ENCODE measurements at places on chromosomes 12 and 14. TPM values are rescaled to one million over a fixed set of nuclear protein-coding genes. Genes with fewer than 3 reads are reported as not detected.

Gene MYRFL
- 2.6 TPM for total RNA-seq

Gene GALNT9
- total RNA-seq = not detected

Gene DIABLO
- total RNA-seq = 45.8 TPM

Gene TCL1B
- not detected for total RNA-seq

Gene C12orf54
- not detected for total RNA-seq

Gene SVOP
- total RNA-seq = not detected

Gene OASL
- 1.4 TPM for total RNA-seq

Gene HOXC4
- total RNA-seq = 9.7 TPM

Gene REP15
- total RNA-seq = not detected

Gene DIO3
- total RNA-seq = not detected

Gene TSPAN11
- not detected for total RNA-seq

Gene GPR84
- 0.29 TPM for total RNA-seq

Gene FAM181A
- total RNA-seq = not detected

DNA sequence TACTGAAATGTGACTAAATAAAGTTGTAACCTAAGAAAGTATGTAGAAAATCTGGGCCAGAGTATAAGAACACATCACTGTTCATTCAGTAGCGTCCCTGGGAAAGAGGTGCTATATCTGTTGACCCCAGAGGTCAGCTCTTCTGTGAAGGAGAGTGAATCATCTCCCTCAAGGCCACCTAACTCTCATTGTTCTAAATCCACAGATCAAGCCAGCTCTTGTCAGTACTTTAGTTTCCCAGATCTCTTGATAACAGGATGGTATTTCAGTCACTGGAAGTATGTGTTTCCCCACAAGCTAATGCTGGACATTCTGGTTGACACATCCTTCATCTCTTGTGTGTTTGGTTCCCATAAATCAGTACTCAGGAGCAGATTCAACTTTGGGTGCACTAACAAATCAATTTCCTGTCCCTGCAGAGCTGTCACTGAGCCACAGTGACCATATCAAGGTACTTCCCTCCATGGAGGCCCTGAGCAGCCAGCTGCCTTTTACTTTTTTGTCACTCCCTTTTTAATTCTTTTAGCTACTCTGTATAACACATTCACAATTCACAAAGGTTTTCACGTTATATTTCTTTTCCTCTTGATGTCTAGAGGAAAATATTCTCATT, 7.8 kb downstream of the KRT1 start:
- DNase-seq = no peak

GRCh38 chr12:71240946-71241345, 83.1 kb upstream of the TSPAN8 start:
- no peak for DNase-seq

GRCh38 chr14:55532645-55533344, 47.2 kb upstream of the KTN1 start:
- DNase-seq = peak; percentile 53

- no peak for DNase-seq
Observed at GRCh38 chr14:66628636-66629035, 120.7 kb downstream of the GPHN start.

DNA sequence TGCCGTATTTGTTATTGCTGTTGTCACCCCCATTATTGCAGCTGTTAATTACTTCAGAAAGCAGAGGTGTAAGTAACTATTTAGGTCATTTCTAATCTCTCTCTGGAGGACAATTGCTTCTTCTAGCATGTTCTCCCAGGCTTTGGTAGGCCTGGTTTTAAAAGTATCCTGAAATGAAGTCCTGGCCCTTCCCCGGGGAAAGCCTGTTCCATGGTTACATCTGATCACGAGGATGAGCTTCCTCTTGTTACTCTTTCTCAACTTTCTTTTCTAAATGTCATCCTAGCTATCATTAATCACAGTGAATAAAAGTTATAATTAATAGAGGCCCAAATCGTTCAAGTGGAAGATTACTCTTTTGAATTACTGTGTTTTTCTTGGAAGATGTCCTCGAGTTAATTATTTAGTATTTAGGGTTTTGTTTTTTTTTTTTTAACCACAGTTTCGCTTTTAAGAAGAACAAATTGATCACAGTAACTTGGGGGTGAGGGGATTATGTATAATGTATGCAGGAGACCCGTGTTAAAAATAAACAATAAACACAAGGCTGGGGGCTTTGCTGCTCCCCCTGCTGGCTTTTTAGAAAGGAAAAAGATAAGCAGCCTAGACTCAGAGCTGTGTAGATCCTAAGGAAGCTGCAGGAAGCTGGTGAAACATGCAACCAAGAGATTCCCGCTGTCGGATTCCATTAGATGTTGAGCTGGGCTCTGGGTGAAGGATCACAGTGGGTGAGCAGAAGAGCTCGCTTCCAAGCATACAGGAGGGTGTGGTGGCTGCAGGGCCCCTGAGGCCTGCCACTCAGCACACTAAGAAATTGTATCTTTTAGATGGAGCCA, 420.1 kb downstream of the FUT8 start:
- peak; percentile 45 for DNase-seq

- DNase-seq = no peak
Observed at GRCh38 chr12:110935588-110935987, 15.2 kb upstream of the MYL2 start.

DNA sequence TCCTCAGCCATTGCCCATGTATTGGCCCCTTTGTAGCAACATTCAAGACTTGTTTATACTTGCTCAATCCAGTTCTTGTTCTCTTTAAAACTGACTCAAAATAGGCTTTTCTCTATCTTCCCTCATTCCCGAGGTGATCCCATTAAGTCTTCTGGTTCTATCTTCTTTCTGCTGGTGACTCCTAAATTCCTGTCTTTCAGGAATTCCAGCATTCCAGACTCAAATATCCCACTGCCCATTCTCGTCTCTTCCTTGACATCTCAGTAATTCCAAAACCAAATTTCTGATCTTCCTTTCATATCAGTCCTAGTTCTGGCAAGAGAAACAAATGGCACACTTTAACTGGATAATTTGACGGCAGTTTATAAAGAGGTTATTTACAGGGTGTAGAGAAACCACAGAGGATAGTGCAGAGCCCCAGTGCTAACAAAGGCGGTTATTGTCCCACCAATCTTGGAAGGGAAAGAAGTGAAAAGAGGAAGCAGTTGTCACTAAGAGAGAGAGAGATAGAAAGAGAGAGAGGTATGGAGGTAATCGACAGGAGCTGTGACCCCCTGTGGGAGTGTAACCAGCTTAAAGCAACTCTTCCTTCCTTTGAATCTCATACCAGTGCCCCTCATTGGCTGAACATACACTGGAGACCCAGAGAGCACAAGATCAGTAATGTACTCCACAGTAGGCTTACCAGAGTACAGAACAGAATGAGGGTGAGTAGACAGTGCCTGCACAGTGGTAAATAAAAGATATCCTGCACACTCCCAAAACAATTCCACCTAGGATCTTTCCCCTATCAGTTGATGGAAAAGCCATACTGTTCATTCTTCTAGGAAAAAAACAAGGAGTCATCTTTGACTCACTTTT, 177.6 kb upstream of the LMNTD1 start:
- no peak for DNase-seq

DNA sequence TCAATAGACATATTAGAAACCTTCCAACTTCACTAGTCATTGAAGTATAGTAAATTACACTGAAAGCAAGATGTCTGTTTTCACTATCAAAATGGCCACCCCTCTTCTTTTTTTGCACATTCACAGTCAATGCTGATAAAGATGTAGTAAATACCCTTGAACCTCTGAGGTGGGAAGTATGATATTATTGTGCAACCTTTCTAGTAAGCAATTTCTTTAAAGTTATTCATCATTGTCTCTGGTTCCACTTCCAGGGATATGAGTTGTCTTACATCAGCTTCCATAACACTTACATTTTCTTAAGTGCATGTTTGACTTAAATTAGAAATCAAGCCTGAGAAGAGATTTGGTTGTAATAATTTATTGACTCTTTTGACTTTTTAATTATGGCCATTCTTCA, 453.9 kb upstream of the MGAT4C start:
- DNase-seq = no peak

DNA sequence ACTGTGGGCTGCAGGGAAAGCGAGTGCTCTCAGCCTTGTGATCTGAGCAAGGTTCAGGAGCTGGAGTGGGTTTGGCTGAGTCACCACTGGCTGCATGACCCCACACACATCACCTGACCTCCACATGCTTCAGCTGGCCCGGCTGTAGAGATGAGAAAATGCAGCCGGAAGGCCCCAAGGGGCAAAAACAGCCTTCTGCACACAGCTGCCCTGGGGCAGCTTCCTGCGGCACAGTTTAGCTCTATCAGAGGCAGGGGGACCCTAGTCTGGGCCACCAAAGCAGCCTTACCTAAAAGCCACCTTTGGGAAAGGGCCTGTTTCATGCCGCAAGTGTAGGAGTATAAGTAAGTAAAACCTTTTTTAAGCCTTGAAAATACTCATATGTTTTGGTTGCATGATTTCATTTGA, 123.3 kb downstream of the SSPN start:
- DNase-seq = peak; percentile 94

DNA sequence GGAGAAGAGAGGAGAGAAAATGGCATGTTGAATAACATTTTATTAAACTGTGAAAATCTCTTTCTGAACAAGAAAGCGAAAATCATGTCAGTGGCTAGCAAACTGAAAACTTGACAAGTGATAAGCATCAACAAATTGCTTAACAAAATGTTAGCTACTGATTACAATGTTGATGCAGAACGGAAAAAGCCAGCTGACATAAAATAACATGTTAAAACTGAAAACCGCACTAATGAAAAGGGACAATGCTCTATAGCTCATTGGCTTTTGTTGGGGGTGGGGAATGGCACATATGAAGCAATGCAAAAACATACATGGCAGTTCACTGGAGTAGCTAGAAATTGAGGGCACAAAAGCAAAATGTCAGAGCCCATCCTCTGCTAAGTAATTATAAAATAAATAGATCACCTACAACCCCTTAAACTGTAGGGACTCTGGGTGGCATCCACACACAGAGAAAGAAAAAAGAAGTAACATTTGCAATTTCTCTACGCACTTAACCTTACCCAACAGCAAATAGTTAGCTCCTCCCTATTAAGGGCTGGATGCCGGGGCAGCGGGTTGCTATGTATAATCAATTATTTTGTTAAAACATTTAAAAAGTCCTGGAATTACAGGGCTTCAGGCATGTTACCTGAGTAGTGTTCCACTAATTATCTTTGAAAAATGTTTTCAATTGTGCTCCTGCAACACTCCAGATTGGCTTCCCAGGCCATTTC, 129.2 kb upstream of the USP15 start:
- no peak for DNase-seq

GRCh38 chr14:99395909-99396530, 84.6 kb downstream of the SETD3 start:
- no peak for DNase-seq

GRCh38 chr12:47193066-47193465, 113.3 kb upstream of the AMIGO2 start:
- no peak for DNase-seq

GRCh38 chr12:46508651-46509050, 136.1 kb upstream of the SLC38A2 start:
- DNase-seq = no peak

GRCh38 chr12:112686373-112686772, 105.2 kb upstream of the RPH3A start:
- DNase-seq = peak; percentile 39

- DNase-seq = no peak
Observed at GRCh38 chr12:49208146-49208545, 19.3 kb upstream of the TUBA1A start.

GRCh38 chr12:7994731-7995205, 37.7 kb upstream of the FOXJ2 start:
- no peak for DNase-seq

GRCh38 chr12:105967038-105967776, 171.5 kb downstream of the NUAK1 start:
- DNase-seq = no peak

- DNase-seq = no peak
Observed at GRCh38 chr14:57834001-57834598, 31.8 kb downstream of the SLC35F4 start.

DNA sequence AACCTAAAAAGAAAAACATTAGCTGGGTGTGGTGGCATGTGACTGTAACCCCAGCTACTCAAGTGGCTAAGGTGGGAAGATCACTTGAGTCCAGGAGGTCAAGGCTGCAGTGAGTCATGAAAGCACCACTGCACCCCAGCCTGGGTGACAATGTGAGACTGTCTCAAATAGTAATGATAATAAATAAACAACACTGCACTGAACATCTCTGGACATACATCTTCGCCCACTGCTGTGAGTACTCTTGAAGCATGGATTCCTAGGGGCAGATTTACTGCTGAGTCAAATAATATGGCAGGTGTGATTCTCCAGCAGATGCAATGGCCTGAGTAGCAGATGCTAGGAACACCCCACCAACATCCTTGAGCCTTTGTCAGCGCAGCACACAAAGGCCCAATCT, 23.6 kb downstream of the ABCB9 start:
- no peak for DNase-seq

- peak; percentile 41 for DNase-seq
Observed at GRCh38 chr12:76028571-76029277, 2.9 kb downstream of the PHLDA1 start.

GRCh38 chr14:25247609-25248008, 197.7 kb upstream of the STXBP6 start:
- DNase-seq = no peak

- peak; percentile 93 for DNase-seq
Observed at GRCh38 chr14:105398726-105399465, 558 bp downstream of the TEX22 start.

GRCh38 chr12:84362552-84362897, 550.1 kb downstream of the SLC6A15 start:
- DNase-seq = no peak

DNA sequence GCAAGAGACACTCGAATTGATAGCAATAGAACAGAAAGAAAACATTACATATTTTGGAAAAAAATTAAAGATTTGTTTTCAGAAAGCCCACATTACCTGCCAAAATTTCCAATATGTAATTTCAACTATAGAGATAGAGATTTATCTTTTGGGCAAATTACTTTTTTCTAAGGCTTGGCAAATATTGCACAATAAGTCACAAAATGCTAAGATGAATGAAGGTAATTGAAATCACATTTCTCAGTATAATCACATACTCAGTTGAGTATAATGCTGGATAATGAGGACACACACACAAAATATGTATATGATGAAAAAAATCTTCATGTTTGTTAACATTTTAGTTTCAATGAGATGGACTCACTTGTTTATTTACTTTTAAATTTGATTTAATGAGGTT, 189.2 kb upstream of the STXBP6 start:
- no peak for DNase-seq

GRCh38 chr14:87679866-87680265, 313.1 kb downstream of the GALC start:
- no peak for DNase-seq

GRCh38 chr12:16962889-16963288, 356.9 kb upstream of the LMO3 start:
- no peak for DNase-seq

- no peak for DNase-seq
Observed at GRCh38 chr12:6547566-6547965, 8.3 kb downstream of the IFFO1 start.

GRCh38 chr14:92487513-92488133, 26.0 kb upstream of the RIN3 start:
- DNase-seq = no peak

DNA sequence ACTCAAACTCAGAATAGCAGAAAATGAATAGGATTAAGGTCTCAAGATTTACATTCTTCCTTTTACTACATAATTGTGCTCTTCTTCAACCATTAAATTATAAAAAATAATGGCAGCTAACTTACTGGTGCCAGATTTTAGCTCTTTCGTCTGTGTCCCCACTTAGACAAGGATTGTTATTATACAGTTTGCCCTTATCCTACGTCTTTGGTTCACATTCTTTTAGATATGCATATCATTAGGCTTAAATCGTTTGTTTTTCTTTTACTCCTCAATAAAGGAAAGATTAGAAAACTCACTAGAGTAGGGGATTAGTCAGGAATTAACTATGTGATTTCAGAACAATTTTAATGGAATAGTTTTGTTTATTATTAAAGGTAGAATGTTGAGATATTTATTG, 129.6 kb upstream of the GARIN2 start:
- no peak for DNase-seq

Measured in Karpas-422 (cell line).